Uterus (tissue), 4 donors: ENCODE measurements at places on chromosomes 16 and 17. TPM values are rescaled to one million over a fixed set of nuclear protein-coding genes. Genes with fewer than 3 reads are reported as not detected.
A peak's percentile ranks its signal among the peaks of the same experiment; 100 is the strongest.

UNC45B gene
- total RNA-seq: 0.21 TPM

- peaks cover 3% of the 10 kb centered on the region for H3K27me3 ChIP-seq
- no peaks in the 10 kb centered on the region for H3K4me1 ChIP-seq
- no peak for DNase-seq
- H3K36me3 ChIP-seq: no peaks in the 10 kb centered on the region
Measured at GRCh38 chr17:34622862-34623623, 43.7 kb downstream of the TMEM132E start.

DNA sequence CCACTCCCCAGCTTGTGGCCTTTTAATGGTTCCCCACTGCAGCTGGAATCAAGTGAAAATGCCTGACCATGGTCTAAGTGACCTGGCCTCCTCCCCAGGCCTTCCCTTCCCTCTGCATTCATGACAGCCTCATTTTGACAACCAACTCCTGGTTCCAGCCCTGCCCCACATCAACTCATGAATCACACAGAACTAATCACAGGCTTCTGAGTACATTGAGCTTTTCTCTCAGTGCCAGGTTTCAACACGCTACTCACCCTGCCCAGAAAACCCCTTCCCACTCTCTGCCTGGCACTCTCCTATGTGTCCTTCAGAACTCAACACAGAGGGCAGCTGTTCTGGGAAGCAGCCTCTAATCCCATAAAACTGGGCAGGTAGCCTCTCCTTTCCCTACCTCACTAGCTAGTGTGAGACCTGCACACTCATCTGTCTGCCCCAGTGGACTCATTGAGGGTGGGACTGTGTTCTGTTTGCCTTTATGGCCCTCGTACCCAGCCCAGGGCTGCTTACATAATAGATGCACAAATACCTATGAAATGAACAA, 313.6 kb downstream of the GRIN2A start:
- no peak overlapping the region for H3K4me3 ChIP-seq
- no peaks in the 10 kb centered on the region for H3K4me1 ChIP-seq
- no peak overlapping the region for H3K27ac ChIP-seq

ZPBP2 gene
- not detected for total RNA-seq

CTRL gene
- not detected for total RNA-seq

MEFV gene
- total RNA-seq: 1.3 TPM

DNA sequence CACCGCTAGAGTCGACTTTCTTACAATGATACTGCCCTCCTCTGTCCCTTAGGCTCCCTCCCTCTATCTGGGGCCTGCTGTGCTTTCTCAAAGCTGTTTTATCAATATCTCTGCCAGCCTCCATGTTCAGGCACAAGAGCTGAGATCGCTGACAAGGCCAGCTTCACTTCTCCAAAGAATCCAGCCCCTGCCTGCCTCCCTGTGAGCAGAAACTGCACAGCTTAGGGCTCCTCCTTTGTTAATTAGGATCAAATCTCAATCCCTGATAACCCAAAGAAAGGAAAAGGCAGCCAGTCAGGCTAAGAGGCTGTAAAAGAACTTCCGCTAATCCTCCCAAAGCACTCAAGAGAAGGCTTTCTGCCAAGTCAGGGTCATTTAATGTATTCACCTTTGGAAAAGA, 616.0 kb upstream of the CDH11 start:
- H3K27ac ChIP-seq: peak overlapping the region; percentile 33
- H3K4me1 ChIP-seq: no peaks in the 10 kb centered on the region
- H3K36me3 ChIP-seq: no peaks in the 10 kb centered on the region
- H3K4me3 ChIP-seq: no peak overlapping the region
- H3K27me3 ChIP-seq: no peaks in the 10 kb centered on the region
- DNase-seq: no peak

GRCh38 chr16:3938471-3938842, 57.9 kb upstream of the CREBBP start:
- H3K27ac ChIP-seq: no peak overlapping the region
- H3K4me1 ChIP-seq: no peaks in the 10 kb centered on the region
- DNase-seq: no peak
- no peaks in the 10 kb centered on the region for H3K27me3 ChIP-seq
- peak overlapping the region; percentile 39 for H3K4me3 ChIP-seq

DNA sequence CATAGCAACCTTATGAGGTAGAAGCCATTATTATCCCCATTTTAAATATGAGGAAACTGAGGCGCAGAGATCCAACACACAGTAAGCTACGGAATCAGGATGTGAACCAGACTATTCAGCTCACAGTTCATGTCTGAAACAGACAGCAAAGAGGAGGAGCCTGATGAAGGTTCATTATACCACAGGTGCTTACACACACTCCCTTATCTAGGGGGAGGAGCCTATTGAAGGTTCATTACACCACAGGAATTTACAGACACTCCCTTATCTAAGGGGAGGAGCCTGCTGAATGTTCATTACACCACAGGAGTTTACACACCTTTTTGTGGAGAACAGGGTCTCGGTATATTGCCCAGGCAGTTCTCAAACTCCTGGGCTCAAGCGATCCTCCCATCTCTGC, 21.9 kb downstream of the C16orf95 start:
- H3K27ac ChIP-seq: no peak overlapping the region
- H3K4me1 ChIP-seq: no peaks in the 10 kb centered on the region
- H3K27me3 ChIP-seq: no peaks in the 10 kb centered on the region
- H3K36me3 ChIP-seq: no peaks in the 10 kb centered on the region
- no peak overlapping the region for H3K4me3 ChIP-seq
- no peak for DNase-seq

- H3K4me1 ChIP-seq: peaks cover 3% of the 10 kb centered on the region
- peak overlapping the region; percentile 84 for H3K27ac ChIP-seq
- DNase-seq: peak; percentile 83
- no peaks in the 10 kb centered on the region for H3K36me3 ChIP-seq
Measured at GRCh38 chr17:27245230-27245696, 48.7 kb upstream of the WSB1 start.

IL21R gene
- total RNA-seq: not detected

GNGT2 gene
- total RNA-seq: not detected
